ENCODE measurements at places on chromosomes 4 and X. TPM values are rescaled to one million over a fixed set of nuclear protein-coding genes. Genes with fewer than 3 reads are reported as not detected.

The PROM1 gene
- 4.5 TPM for polyA plus RNA-seq

The TFE3 gene
- 17.6 TPM for polyA plus RNA-seq

The RP2 gene
- polyA plus RNA-seq, result 2.2 TPM

The LEF1 gene
- polyA plus RNA-seq, result 0.68 TPM

The STAP1 gene
- not detected for polyA plus RNA-seq

The UNC5C gene
- 0.54 TPM for polyA plus RNA-seq

GRCh38 chr4:137363496-137363895, 168.8 kb downstream of the PCDH18 start:
- no peak for DNase-seq

DNA sequence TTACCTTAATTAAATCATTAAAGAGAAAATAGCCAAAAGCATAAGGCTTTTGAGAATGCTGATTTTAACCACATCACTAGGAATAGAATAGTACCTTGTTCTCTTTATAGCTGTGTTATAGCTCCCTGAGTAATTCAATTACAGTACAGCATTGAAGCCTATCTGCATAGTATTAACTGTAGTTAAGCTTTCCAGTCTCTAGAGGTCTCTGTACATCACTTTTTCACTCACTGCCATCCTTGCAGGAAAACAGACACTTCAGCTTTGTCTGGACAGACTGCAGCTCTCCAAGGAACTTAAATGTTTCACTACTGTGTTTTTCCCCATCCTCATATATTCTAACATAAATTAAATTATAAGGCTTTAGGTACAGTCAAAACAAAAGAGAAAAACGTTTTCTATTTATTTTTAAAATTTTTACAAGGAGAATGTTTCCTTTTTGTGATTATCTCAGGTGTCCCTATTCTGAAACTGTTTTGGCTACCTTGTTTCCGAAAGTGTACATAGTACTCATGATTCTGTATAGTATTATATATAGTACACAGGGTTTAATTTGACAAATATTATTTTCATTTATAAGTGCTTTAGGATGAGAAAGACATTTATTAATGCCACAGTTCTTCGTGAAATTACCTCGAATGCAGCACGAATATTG, 407.9 kb downstream of the PCDH18 start:
- DNase-seq, result no peak

- no peak for DNase-seq
Observed at GRCh38 chr4:95155759-95156451, 392.9 kb downstream of the UNC5C start.

- no peak for DNase-seq
Observed at GRCh38 chrX:20217906-20218305, 48.8 kb downstream of the RPS6KA3 start.

DNA sequence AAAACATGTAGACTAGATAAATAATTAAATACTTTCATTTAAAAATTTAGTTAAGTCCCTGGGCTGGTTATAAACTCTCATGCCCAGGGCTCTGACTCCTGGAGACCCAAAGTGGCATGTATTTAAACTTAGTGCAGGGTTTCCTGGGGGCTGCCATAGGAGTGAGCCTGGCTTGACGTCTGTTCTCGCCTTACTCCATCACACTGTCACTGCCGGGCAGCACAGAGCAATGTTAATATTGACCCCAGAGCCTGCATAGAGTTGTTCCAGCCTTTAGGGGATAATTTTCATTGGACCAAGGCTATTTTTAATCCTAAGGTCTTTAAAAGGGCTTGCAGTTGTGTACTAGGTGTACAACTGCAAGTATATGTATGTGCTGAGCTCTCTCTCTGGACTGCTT, 31.2 kb downstream of the KIAA0232 start:
- DNase-seq, result no peak

DNA sequence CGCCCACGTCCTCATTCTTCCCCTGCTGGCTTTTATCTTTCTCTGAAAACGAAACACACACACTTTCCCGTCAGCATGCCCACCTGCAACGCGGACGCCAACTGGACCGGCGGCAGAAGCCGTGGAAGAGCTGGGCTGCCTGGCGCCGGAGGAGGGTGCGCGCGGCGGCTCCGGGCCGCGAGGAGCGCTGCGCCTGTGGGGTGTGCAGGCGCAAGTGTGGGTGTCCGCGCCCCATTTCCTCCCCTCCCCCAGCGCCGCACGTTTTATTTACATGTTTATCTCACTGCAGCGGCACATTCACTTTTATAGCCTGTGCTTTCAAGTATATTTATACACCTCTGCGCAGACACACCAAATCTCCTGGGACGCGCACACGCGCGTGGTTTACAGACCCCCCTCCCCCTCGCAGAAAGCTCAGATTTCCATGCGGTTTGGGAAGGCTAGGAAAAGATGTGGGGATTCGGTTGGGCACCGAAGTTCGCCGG, 1.5 kb downstream of the PITX2 start:
- no peak for DNase-seq

DNA sequence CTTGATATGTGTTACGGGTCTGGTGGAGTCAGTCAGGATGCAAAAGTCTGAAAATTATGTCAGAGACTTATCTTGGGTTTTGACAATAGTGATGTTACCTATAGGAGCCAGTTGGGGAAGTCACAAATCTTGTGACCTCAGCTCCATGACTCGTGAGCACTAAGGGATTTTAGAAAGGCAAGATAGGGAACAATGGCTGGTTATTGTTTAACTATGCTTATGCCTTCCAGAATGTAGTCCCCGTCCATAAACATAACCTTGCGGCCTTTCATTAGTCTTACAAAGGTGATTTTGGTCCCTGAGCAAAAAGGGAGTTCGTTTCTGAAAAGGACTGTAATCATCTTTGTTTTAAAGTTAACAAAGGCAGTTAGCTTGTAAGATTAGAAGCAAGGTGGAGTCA, 23.9 kb upstream of the GATB start:
- no peak for DNase-seq

GRCh38 chrX:31449965-31450364, 378.1 kb upstream of the FTHL17 start:
- DNase-seq, result no peak

DNA sequence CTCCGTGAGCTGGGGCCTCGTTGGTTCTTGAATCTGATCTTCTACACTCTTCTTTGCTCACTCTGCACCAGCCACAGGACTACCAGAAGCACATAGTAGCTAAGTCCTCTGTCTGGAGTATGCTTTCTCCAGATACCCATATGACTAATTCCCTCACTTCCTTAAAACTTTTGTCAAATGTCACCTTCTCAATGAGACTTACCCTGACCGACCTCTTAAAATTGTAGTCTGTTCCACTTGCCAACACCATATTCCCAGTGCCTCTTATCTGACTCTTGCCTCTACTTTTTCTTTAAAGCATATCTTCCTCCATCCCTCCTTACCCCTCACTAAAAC, 10.0 kb downstream of the PARM1 start:
- DNase-seq, result no peak

GRCh38 chr4:3193531-3194203, 55.3 kb upstream of the MSANTD1 start:
- DNase-seq, result no peak

GRCh38 chrX:24515447-24515846, 50.4 kb downstream of the PDK3 start:
- DNase-seq, result no peak

DNA sequence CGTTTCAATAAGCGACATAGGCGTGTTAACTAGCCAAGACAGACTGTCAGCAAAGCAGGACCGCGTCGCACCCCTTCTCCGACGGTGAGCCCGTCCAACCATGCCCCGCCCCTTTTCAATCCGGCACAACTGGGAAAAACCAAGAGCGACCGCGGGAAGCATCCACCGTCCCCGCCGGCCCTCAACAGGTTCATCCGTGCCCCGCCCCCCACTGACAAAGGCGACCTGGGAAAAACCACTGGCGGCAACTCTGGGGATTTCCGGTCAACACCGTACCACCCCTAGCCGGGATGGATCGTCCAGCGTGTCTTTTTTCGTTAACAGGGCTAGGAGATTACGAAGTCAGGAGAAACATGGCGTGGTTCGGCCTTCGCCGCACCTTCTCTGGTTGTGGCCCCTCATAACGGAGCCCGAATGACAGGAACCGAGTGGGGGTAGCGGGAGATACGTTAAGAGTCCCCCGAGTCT, 377 bp downstream of the TIMM17B start:
- DNase-seq, result peak; percentile 77

GRCh38 chrX:65841263-65841662, 173.8 kb downstream of the MSN start:
- DNase-seq, result no peak

DNA sequence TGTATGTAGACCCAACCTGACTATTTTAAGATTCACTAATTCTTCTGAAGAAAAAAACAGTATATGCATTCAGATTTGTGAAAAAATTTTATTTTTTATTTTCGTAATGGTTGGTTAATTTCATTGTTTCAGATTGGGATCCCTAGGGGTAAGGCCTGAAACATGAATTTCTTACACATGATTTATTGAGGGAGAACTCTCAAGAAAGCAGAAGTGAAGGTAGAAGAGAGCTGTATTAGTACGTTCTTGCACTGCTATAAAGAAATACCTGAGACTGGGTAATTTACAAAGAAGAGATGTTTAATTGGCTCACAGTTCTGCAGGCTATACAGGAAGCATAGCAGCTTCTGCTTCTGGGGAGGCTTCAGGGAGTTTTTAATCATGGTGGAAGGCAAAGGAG, 611.9 kb upstream of the TECRL start:
- no peak for DNase-seq

DNA sequence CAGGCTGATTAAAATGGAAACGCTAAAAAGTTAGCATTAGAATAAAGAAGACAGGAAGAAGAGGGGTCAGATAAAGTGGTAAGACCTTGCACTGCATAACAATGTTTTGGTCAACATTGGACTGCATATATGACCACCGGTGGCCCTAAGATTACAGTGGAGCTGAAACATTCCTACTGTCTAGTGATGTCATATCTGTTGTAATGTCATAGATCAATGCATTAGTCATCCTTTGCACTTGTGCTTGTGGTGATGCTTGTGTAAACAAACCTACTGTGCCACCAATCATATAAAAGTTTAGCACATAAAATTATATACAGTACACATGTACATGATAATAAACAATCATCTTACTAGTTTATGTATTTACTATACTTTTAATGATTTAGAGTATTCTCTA, 73.0 kb downstream of the TMEM165 start:
- no peak for DNase-seq

- DNase-seq, result no peak
Observed at GRCh38 chrX:133876646-133877045, 108.7 kb downstream of the GPC3 start.
